ENCODE measurements at places on chromosomes 1 and 21.

DNA sequence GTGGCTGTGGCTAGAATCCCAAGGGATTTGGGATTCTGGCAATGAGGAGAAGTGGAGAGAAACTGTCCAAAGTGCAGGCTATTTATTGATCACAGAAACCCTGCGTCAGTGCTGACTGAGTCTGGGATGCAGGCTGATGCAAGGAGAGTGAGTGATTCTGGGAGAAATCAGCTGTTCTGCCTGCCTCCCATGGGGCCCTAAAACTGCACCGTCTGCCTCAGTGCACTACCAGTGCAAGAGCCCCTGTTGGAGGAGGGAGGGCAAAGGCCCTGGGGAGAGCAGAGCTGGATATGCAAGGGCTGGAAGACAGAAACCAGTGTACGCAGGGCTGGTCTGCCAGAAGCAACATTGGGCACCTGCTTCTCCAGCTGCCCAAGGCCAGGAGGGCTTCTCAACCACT, 42.6 kb downstream of the C1orf198 start:
- no peak for DNase-seq
- H3K4me1 ChIP-seq: peaks cover 4% of the 10 kb centered on the region
- H3K27me3 ChIP-seq: no peaks in the 10 kb centered on the region
- no peaks in the 10 kb centered on the region for H3K36me3 ChIP-seq
- no peak overlapping the region for H3K27ac ChIP-seq

DNA sequence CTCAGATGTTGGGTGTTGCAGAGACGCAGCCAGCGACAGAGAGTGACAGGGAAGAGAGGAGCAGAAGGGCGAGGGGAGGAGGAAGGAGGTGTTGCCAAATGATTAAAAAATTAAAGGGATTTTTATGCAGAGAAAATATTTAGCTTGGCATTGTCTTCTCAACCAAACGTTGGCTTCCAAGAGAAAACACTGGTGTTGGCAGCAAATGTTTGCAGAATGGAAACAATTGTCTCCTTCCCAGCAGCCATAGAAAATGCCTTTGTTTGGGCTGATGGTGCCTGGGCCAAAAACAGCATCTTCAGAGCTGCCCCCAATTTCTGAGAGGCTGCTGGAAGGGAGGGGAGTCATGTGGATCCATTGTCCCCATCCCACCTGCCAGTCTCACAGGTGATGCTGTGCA, 29.7 kb upstream of the GRIK3 start:
- H3K36me3 ChIP-seq: no peaks in the 10 kb centered on the region
- H3K27me3 ChIP-seq: no peaks in the 10 kb centered on the region
- H3K4me1 ChIP-seq: no peaks in the 10 kb centered on the region
- H3K4me3 ChIP-seq: no peak overlapping the region

GRCh38 chr21:31913182-31913608, 40.4 kb downstream of the HUNK start:
- no peaks in the 10 kb centered on the region for H3K36me3 ChIP-seq
- H3K4me3 ChIP-seq: no peak overlapping the region
- DNase-seq: no peak
- H3K4me1 ChIP-seq: no peaks in the 10 kb centered on the region
- H3K27ac ChIP-seq: no peak overlapping the region

GRCh38 chr1:167679714-167680113, 42.1 kb upstream of the MPZL1 start:
- no peak for DNase-seq
- H3K4me1 ChIP-seq: no peaks in the 10 kb centered on the region
- H3K27me3 ChIP-seq: peaks cover 4% of the 10 kb centered on the region
- no peak overlapping the region for H3K4me3 ChIP-seq

- no peak for DNase-seq
- no peaks in the 10 kb centered on the region for H3K4me1 ChIP-seq
- H3K4me3 ChIP-seq: no peak overlapping the region
Observed at GRCh38 chr1:14607295-14607694, 8.8 kb downstream of the KAZN start.

- peaks cover 9% of the 10 kb centered on the region for H3K36me3 ChIP-seq
- H3K4me3 ChIP-seq: no peak overlapping the region
- no peak for DNase-seq
Observed at GRCh38 chr1:208170252-208170651, 73.9 kb downstream of the PLXNA2 start.

DNA sequence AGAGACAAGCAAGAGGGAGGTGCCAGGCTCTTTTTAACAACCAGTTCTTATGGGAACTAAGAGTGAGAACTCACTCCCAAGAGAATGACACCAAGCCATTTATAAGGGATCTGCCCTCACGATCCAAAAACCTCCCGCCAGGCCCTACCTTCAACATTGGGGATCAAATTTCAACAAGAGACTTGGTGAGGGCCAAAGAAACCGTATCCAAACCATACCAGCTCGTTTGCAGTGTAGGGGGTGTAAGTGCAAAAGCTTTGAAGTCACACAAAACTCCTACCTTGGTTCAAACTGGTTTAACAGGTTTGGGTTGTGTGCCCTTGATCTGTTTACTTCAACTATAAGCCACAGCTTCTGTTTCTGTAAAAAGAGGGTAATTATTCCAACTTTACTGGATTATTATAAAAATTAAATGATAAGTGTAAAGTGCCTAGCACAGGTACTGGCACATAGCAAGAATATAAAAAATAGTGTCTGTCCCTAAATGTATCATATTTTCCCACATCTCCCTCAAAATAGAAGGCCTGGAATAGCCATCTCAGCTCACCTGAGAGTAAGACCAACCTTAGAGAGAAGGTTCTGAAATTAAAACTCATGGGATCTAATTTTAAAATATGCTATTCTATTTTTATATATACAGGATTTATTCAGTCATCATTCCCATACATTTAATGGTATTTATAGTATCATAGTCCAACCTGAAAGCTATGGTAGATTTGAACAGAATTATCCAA, 7.0 kb upstream of the USP25 start:
- no peak overlapping the region for H3K4me3 ChIP-seq
- H3K27ac ChIP-seq: no peak overlapping the region
- H3K36me3 ChIP-seq: no peaks in the 10 kb centered on the region
- no peaks in the 10 kb centered on the region for H3K27me3 ChIP-seq

DNA sequence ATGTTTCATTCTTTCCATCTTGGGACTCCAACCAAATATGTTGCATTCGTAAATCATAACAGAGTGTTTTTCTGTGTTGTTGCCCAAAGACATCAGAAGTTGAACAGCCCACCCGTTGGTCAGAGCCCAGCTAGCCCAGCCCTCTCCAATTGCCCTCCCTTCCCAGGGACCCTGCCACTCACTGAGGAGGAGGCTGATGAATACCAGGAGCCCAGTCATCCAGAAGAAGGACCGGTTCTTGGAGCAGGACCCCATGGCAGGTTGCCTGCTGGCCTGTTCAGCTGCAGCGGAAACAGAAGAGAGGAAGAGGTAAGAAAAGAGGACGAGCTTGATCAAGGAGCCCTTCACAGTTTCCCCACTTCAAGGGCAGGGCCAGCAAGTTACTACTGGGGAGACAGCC, 172.2 kb upstream of the ETV3 start:
- no peaks in the 10 kb centered on the region for H3K36me3 ChIP-seq
- no peak overlapping the region for H3K4me3 ChIP-seq
- no peaks in the 10 kb centered on the region for H3K4me1 ChIP-seq
- no peak overlapping the region for H3K27ac ChIP-seq
- DNase-seq: no peak

DNA sequence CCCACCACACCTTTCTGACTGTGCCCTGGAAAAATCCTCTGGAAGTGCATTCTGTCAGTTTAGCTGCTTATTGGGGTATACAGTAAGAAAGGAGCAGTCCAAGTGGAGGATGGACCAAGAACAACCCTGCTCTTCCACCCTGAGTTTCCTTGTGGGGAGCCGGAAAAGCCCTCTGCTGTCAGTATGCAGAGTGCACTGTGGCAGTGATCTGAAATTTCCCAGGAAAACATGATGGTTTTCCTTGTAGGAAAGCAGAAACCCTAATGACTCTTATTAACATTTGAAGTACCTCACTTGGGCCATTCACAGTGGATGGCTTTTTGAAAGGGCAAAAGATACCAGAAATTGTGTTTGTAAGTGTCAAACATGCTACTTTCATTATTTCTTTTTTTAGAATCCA, 20.5 kb downstream of the ELAVL4 start:
- no peak for DNase-seq
- H3K27ac ChIP-seq: no peak overlapping the region
- H3K36me3 ChIP-seq: no peaks in the 10 kb centered on the region
- H3K4me3 ChIP-seq: no peak overlapping the region
- no peaks in the 10 kb centered on the region for H3K4me1 ChIP-seq
- no peaks in the 10 kb centered on the region for H3K27me3 ChIP-seq

Measured in endothelial cell of umbilical vein (primary cell).